ENCODE measurements at places on chromosomes 6 and 20.
A peak's percentile ranks its signal among the peaks of the same experiment; 100 is the strongest.

DNA sequence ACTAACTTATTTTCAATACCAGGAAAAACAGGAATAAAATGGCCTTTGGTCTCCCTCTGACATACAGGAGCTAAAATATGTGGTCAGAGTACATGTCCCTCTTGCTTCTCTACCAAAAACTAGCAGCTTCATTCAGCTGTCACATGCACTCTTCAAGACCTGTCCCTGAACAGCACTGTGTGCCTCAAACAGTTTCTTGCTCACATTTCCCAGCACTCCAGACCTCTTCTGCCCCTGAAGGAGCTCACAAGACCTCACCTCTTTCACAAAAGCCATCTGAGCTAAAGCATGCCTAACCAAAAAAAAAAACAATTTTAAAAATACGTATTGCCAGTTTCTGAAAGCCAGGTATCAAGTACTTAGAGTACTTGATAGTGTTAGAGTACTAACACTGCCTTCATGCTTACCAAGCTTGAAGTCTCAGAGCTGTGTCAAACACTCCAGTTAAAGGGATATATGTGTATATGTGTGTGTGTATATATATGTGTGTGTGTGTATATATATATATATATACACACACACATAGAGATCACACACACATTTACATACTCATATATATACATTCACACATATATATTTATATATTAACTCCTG lies 148.3 kb upstream of the POU3F2 start:
- no peak for DNase-seq

DNA sequence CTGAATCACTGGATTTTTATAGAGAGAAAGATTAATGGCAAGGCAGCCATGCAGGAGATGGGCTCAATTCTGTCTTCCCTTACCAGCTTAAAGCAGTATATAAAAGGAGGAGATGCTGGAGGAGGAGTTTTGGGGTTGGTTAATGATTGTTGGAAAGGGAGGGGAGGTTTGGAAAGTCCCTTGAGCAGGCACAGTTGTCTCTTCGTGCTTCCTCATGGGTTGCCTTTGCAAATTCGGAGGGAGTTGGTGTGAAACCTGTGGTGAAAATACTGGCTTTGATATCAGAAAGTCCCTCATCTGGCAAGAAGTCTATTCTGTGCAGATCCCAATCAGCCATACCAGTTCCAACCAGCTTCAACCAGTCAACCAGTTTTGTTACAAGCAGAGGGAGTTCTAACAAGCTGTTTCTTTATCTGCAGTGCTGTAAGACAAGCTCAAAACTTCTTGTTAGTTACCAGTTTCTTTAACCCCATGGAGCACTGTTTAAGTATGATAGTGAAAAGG lies 107.0 kb downstream of the HIVEP1 start:
- no peak for DNase-seq

DNA sequence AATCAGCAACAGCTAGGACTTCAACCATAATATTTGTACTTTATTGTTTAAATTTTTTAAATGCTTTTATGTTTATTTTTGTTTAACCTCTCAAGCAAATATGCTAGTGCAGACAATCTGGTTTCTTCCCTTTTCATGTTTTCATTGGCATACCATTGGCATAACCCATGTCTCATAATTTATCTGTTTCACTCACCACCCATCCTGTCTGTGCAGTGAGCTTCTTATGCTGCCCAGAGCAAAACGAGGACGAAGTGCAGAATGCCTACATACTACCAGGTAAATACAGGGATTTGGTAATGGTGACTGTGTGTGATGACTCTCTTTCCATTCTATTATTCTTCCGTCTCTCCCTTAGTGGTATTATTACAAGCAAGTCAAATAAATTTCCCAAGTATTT lies 361.4 kb upstream of the KCNQ5 start:
- DNase-seq = no peak

- DNase-seq = no peak
Measured at GRCh38 chr20:59242714-59243626, 57.4 kb upstream of the EDN3 start.

- DNase-seq = no peak
Measured at GRCh38 chr6:21371676-21372171, 221.8 kb upstream of the SOX4 start.

- DNase-seq = no peak
Measured at GRCh38 chr6:158660333-158660754, 10.5 kb downstream of the SYTL3 start.

DNA sequence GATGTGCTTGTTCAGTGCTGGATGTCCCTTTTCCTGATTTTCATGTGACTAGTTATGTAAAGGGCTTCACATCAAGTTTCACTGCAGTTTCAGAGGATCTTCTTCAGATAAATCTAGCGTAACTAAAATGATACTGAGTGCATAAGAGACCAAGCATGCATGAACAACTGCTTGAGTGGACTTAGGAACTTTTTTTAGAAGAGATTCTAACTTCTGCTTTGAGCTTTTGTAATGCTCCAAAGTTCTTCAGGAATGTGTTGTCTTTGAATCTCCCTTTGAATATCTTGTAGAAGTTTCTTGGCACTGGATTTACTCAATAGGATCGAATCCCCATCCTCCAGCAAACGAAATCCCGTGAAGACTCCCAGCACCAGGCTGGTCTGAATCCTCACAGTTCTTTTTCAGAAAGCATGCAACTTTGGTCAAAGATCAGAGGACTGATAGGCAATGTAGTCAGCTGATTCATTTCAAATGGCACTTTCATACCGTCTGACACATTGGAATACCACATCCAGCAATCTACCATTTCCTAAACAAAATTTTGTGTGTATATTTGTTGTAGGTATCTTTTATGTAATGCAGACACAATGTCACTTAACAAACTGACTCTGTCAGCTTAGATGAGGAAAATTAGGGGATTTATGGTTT lies 33.2 kb downstream of the ENPP1 start:
- DNase-seq = no peak

- DNase-seq = no peak
Measured at GRCh38 chr20:49562311-49563014, 5.5 kb downstream of the PTGIS start.

DNA sequence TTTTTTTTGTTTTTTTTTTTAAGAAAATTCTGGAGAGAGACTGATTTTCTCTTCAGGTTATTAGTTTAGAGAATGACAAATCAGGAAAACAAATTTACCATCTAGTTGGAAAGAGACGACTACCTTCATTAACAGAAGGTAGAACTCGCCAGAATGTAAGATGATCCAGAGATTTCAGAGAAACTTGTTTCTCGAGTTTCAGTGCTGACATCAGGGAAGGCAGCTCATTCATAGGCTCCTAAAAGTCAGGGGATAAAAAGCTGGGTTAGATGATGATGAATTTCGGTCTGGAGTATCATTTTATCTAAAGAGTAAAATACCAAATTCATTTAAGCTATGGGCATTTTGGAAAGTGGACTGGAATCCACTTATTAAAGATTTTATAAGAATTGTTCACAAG lies 27.9 kb downstream of the ZNF334 start:
- no peak for DNase-seq

DNA sequence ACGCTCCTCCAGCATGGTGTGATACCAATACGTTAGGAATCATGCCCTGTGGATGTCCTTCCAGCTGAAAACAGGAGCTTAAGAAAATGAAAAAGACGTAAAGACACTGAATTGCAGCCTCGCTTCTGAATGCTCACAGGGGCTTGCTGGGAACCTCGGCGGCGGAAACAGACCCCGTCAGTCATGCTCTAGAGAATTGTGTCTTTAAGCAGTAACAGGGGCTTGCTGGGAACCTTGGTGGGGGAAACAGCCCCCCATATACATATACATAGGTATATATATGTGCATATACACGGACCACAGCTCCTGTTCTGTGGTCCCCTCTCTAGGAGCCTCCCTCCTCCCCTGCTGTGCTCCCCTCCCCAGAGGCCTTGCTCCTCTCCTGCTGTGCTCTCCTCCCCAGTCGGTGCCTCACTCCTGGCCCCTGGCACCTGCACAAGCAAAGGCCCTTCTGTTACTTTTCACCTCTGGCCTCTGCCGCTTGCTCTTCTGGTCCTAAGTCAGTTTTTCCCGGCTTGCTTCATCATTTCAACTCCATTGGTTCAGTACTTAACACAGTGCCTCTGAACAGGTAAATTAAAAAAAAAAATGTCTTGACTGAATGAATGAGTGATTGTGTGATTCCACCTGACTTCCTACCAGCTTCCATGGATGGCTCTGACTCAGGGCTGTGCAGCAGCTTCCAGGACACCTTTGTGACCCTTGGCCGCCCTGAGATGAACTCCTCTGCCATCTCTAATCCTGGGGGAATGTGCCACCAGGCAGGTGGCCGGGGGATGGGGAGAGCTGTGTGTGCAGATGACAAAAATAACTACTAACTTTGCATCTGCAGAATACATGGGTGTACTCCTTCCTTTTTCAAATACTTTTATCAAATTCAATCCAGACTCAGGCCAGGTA lies 246.1 kb downstream of the SMOC2 start:
- DNase-seq = no peak

GRCh38 chr6:3310703-3311102 lies 52.0 kb downstream of the PSMG4 start:
- no peak for DNase-seq

DNA sequence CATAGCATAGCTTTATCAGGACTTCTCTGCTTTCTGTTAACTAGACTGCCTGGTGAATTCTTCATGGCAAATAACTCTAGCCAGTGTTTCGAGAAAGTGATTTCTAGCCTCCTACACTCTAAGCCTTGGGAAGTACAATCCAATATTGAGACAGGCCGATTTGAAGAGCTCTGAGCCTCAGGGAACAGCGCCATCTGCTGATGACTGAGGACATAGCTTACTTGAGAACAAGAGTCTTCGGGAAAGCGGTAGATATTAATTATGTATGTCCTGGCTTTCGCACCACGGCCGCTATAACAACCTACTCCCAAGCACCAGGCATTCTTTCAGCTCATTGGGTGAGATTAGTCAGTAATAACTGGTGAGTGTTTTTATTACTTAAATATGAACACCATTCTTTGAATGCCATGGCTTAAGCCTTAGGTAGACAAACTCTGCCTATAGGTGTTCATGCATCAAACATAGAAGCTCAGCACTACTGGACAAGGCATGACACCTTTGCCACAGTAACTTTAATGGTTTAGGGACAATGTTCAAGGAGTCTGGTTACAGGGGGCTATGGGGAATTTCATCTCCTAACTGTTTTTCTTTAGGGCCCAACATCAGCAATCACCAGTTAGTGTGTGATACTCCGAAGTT lies 518.6 kb downstream of the BMP2 start:
- DNase-seq = peak; percentile 64

DNA sequence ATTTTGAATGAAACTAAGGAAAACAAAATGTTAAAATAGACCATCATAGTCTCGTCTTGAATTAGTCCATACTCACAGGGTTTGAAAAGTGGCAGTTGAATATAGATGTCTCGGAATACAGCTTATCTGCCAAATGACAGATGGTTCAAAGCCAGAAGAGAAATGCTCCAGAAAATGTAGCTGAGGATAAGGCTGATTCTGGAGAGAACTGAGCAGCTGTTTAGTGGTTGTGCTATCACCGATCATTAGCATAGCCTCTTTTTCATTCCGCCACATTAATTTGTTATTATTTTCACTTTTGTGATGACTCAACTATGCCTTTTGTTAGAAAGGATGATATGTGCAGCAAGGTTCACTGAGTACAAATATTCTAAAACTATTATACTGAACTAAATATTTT lies 390.2 kb upstream of the MAN1A1 start:
- DNase-seq = no peak

DNA sequence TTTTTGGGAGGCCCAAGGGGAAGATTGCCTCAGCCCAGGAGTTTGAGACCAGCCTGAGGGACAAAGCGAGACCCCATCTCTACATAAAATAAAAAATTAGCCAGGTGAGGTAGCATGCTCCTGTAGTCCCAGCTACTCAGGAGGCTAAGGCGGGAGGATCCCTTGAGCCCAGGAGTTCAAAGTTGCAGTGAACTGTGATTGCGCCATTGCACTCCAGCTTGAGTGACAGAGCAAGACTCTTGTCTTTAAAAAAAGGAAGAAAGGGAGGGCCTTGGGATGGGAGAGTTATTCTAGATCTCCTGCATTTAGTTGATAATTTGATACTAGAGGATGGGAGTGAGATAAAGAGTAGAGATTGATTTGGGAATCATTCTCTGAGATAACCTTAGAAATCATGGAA lies 68.1 kb downstream of the ITCH start:
- no peak for DNase-seq

DNA sequence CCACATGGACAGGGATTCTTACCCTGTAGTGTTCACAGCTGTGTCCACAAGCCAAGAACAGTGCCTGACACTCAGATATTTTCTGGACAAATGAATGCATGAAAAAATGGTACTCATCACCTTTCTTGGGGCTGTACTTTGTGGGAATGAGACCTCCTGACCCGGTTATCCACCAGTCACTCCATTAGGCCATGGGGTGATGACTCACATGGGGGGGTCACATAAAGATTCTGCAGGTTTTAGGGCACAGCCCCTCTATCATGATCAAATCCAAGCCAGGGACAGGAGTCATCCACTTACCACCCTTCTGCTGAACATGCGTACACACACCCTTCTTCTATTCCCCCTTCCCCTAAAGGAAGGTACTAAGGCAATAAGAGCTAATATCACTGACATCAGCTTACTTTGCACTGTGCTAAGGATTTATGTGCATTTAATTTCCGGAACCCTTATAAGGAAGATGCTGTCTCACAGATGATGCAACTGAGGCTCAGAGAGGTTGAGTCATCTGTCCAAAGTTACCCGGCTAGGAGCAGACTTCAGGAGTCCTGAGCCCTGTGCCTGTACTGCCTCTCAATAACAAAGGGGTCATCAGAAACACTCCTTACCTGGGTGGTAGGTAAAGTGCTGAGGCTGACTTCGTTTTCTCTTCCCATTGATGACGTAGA lies 107.8 kb downstream of the NFATC2 start:
- DNase-seq = no peak

DNA sequence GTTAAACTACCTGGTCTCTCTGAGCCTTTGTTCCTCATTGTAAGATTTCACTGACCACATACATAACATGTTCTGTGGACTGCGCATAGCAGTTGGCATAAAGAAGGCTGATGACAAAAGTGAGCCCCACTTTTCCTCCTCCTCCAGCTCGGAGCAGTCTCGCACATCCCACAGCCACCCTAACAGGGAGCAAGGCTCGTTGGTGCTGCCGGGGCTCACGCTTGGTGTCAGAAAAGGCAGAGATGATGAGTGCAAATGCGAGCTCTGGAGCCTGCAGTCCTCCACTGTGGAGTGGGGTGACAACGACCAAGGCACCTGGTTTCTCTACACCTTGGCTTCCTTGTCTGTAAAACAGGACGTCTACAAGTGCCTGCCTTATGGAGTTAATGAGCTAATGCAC lies 9.7 kb downstream of the TGM3 start:
- no peak for DNase-seq

- no peak for DNase-seq
Measured at GRCh38 chr6:20379231-20379630, 22.4 kb upstream of the E2F3 start.

GRCh38 chr20:59318803-59319202 lies 18.4 kb downstream of the EDN3 start:
- DNase-seq = no peak

- no peak for DNase-seq
Measured at GRCh38 chr6:148814082-148814790, 67.4 kb downstream of the UST start.
